Amniotic epithelial cell (primary cell): ENCODE measurements at places on chromosomes 3 and 15.

DNA sequence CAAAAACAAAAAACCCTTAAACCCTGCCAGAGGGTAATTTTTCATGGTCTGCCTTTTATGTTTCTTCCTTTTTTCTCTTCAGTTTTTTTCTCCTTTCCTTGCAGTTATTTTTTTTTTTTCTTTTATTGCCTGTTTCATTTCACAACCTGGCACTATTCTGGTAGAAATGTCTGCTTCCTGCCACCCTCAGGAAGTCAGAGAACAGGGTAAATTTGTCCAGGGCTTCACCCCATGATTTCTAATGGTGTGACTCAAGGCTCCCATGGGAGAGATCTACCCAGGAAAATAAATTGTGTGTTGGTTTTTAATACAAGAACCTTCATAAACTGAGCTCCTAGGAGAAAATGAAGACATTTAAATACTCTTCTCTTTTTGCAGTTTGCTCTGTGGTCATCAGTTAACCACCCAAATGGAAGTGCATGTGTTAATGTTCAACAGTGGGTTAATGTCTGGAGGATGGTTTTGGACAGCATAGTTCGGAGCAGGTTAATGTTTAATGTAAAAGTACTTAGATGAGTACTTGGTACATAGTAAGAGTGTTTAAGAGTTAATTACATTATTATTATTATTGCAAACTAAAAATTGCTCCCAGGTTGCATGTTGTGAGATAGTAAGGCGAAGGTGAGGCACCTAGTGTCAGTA lies 45.9 kb downstream of the CGNL1 start:
- no peak for DNase-seq

GRCh38 chr3:99776516-99777209 lies 41.0 kb upstream of the CMSS1 start:
- DNase-seq: peak; percentile 74

- DNase-seq: peak; percentile 80
These were observed 118.6 kb upstream of the NR2E3 start for GRCh38 chr15:71691458-71692417.

DNA sequence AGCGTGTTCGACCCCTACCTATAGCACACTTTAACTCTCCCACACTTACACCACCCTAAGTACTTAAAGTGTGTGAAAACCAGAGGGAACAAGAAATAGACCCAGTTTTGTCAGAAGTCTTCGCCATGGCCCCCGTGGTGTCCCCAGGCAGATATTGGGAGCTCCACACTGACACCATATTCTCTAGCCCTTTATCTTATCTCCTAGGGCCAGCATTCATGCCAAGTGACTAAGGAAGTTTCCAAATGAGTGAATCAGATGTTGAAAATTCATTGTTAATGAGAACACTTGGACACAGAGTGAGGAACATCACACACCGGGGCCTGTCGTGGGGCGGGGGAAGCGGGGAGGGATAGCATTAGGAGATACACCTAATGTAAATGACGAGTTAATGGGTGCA lies 31.8 kb downstream of the P3H2 start:
- peak; percentile 76 for DNase-seq

DNA sequence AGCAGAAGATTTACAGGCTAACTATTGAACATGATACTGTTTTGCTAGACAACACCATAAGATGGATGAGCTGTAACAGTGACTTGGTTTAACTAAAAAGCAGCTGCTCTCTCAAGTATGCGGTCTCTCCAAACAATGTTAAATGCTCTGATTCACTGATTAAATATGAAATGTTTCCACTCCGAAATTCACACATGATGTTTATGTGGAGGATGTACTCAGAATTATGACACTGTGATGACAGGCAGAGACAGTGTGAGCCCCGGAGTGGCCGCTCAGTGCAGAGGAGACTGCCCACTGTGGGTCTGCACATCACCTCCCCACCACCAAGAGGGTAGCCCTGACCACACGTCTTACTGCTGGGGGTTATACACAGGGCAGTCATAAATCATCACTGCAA lies 83.9 kb upstream of the MEX3B start:
- peak; percentile 96 for DNase-seq

DNA sequence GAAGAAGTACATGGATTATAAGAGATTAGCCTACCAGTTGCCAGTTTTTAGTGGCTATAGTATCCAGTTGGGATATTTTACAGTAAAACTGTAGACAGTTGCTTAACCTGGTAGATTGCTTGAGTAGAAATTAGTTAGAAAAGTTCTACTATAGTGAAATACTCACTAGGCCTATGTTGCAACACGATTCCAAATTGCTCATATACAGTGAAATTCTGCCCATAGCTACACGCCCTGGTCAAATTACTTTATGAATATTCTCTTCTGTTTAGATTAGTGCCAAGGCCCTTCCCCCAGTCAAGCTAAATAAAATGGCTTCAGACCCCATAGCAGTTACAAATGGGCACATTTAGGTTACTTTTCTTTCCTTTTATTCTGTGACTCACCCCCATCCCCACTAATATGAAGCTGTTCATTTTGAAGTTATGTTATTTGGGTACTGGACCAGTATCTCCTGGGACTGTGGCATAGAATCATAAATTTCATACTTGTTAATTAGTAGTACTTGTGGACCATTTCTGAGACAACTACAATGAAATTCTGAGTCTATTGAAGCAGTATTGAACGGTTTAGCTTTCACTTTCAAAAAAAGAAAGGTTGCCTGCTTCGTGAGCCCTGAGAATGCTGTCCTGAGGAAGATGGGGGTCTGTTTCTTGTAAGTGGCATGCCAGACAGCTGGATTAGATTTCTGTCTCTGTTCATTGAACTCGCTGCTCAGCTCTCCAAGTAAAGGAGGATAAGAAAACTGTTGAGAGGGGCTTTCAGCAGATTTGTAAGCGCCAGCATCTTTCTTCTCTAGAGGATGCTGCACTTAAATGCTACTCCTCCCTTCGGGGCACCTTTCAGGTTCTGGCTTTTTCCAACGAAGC lies 65.8 kb upstream of the CFAP20DC start:
- peak; percentile 13 for DNase-seq

DNA sequence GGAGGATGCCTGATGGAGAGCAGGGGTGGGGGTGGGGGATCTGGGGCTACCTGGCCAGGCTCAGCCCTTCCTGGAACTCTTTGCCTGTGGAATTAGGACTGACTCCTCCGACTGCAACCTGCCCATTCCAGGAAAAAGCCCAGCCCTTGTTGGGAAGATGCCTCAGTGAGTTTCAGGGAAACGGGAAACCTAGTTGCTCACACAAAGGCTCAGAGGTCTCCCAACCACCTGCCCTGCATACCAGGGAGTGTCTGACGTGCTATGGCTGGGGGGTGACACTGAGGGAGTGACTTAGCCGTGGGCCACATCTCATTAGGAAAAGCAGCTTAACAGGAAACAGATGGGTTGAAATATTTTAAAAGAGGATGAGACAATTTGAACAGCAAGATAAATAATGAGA lies 27.9 kb downstream of the CYP8B1 start:
- DNase-seq: no peak

DNA sequence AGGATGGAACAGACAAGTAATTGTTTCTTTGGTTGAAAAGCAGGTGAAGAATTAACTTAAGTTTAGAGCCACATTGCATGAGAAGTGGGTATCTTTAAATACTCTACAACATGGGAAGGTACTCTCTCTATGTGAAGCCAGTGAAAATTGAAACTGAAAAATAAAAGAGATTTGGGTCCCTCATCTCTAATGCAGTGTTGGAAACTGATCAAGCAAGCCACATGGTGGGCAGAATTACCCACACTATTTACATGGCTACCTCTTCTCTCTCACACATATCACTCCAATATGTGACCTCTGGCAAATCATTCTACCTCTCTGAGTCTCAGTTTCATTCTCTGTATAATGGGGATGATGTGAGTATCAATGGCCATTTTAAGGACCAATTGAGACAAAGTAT lies 339.0 kb downstream of the IL5RA start:
- no peak for DNase-seq

- no peak for DNase-seq
These were observed 22.2 kb downstream of the CCRL2 start for GRCh38 chr3:46429250-46429649.

DNA sequence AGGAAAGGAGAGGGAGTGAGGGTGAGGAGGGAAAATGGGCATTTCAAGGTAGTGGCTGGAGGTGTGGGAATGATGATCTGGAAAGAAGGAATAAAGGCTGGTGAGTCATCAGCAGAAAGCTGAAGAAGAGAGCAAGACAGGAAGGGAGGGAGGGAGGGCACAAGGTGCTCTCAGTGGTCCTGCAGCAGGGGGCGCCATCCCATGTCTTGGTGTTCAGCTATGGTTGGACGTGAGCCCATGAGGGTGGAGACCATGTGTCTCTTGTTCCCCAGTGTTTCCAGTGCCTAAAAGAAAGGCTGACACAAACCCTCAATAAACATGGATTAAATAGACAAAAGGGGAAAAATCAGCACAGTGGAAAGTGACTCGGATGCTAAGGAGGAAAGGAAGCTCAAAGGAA lies 228.5 kb downstream of the NTRK3 start:
- no peak for DNase-seq

DNA sequence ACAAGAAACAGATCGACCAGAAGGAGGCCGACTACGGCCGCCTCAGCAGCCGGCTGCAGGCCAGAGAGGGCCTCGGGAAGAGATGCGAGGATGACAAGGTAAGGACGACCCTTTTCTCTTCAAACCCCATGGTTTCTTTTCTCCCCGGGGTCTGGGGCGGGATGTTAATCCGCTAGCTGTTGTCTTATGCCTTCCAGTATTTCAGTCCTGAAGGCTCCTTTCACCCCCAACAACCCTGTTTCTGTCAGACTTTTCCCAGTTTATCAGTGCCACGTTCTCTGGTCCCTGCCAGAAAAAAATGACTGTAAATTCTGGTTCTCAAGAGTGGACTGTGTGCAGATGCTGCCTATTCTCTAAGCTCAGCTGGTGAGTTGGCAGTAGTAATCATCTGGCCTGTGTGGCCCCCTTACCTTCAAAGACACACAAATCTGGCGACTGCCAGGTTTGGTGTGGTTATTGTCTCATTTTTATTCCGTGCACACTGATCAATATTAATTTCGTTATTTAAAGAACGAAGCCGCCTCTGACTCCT lies 806 bp downstream of the GOLM2 start:
- no peak for DNase-seq

- DNase-seq: peak; percentile 7
These were observed 421 bp downstream of the KLHL18 start for GRCh38 chr3:47283193-47283537.

DNA sequence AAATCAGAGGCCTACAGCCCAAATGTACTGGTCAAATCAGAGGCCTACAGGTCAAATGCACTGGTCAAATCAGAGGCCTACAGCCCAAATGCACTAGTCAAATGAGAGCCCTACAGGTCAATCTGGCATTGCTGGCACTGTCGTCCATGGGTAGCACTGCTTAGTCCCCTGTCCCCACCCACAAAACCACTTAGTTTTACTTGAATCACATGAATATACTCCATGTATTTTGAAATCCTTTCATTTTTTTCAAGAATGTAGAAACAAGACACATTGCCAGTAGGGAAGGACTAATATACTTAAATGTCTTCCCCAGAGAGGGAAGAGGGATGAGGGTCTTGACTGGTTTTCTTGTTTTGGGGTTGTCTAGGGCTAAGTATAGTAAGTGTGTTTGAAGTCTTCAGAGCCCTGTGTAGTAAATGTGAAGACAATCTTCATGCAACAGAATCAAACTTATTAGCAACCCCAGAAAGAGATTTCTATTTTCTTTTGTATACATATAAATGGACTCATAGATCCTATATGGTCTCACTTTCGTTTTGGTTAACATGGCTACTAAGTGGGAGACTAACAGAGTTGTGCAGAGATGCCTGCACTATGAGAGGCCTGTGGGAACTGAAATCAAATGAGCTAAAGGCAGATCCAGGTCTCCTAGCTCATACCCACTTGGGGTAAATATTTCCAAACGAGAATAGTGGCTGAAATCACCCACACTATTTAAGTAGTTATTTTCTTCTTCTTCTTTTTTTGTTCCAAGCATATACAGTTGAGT lies 38.3 kb upstream of the DCUN1D1 start:
- no peak for DNase-seq
